ENCODE measurements at places on chromosomes 6 and 20.

DNA sequence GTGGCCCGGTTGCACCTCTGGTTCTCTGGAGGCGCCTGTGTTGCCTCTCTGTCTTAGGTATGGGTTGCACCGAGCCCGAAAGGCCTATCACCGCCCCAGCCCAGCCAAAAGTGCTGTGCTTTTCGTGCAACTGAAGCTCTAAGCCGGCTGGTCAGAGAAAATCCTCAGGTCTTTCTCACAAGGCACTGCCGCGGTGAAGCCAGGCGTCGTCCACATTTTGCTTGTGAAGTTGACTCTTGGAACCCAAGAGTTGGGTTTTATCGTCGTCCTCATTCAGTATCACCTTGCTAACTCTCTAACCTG lies 726 bp upstream of the EMILIN3 start:
- no peaks in the 10 kb centered on the region for H3K36me3 ChIP-seq
- H3K27ac ChIP-seq, result no peak overlapping the region
- peaks cover 4% of the 10 kb centered on the region for H3K4me1 ChIP-seq
- no peak overlapping the region for H3K4me3 ChIP-seq
- DNase-seq, result no peak
- H3K27me3 ChIP-seq, result peaks cover 33% of the 10 kb centered on the region

- no peak for DNase-seq
- no peaks in the 10 kb centered on the region for H3K36me3 ChIP-seq
- H3K4me3 ChIP-seq, result no peak overlapping the region
- no peak overlapping the region for H3K27ac ChIP-seq
- H3K4me1 ChIP-seq, result peaks cover 19% of the 10 kb centered on the region
Observed at GRCh38 chr6:137637121-137637520, 142.9 kb upstream of the OLIG3 start.

DNA sequence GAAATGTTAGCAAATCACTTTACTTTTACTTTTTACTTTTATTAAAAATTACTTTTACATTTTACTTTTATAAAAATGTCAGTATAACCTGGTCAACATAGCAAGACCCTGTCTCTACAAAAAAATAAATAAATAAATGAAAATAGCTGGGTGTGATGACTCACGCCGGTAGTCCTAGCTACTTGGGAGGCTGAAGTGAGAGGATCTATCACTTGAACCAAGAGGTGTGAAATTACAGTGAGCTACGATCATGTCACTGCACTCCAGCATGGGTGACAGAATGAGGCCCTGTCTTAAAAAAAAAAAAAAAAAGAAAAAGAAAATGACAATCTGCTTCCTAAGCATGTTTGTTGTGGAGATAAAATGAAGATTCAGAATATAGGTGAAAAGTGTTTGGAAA lies 31.0 kb upstream of the FBXO30 start:
- no peaks in the 10 kb centered on the region for H3K36me3 ChIP-seq
- H3K27me3 ChIP-seq, result no peaks in the 10 kb centered on the region
- H3K4me1 ChIP-seq, result no peaks in the 10 kb centered on the region
- no peak for DNase-seq
- H3K4me3 ChIP-seq, result no peak overlapping the region

- no peak overlapping the region for H3K27ac ChIP-seq
- no peaks in the 10 kb centered on the region for H3K4me1 ChIP-seq
- H3K4me3 ChIP-seq, result no peak overlapping the region
- no peaks in the 10 kb centered on the region for H3K36me3 ChIP-seq
Observed at GRCh38 chr20:17835240-17835933, 133.2 kb downstream of the SNX5 start.

- DNase-seq, result no peak
- peaks cover 27% of the 10 kb centered on the region for H3K36me3 ChIP-seq
- H3K4me1 ChIP-seq, result no peaks in the 10 kb centered on the region
- H3K4me3 ChIP-seq, result no peak overlapping the region
- no peak overlapping the region for H3K27ac ChIP-seq
Observed at GRCh38 chr6:100614933-100615332, 150.2 kb upstream of the SIM1 start.
